ENCODE measurements at places on chromosomes 4 and X. TPM values are rescaled to one million over a fixed set of nuclear protein-coding genes. Genes with fewer than 3 reads are reported as not detected.

GRCh38 chr4:38101563-38101962, 141.4 kb downstream of the PTTG2 start:
- no peak for DNase-seq

GRCh38 chrX:103913356-103914020, 48.9 kb upstream of the TMSB15B start:
- DNase-seq: no peak

- no peak for DNase-seq
Measured at GRCh38 chr4:108933046-108933445, 170.2 kb upstream of the ETNPPL start.

DNA sequence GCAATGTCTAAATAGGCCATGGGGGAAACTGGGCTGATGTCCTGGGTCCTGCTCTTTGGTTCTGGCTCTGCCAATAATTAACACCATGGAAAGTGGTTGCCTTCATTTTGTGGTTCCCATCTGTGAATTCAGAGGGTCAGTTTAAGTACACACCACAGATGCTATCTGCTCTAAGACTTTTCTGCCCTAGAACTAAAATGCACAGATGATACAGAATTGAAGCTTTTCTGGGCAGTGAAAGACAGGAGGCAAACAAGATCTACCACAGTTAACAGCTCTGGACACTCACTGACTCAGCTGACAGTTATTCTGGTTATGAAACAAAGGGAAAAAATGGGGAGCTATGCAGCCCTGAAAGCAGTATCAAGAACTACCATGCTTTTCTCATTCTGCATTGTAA, 37.3 kb downstream of the APBB2 start:
- DNase-seq: no peak

- no peak for DNase-seq
Measured at GRCh38 chrX:24099394-24099793, 44.6 kb downstream of the EIF2S3 start.

DNA sequence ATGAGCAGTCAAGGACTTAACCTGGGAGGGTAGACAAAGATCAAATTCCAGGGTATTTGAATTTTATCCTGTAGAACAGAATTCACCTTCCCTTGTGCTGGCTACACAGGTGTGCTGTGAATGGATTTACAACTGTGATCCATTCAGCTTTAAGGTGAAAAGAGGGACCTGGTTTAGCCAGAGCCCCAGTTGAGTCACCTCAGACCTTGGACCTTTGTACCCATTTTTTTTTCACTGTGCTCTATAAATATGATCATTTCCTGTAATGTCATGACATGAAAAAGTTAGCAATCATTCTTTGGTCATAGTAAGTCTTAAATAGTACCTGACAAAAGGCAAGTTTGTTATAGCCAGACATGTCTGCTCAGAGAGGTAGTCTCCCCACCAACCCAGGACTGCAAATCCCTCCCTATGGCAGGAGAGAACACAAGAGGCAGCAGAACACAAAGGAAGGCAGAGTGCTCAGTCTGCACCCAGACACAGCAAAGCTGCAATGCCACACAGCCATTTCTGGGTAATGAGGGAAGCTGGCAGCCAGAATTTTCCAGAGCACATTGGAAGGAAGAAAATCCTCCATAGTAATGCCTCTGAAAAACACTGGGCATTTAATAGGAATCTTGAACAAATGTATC, 77.9 kb downstream of the CXXC4 start:
- no peak for DNase-seq

DNA sequence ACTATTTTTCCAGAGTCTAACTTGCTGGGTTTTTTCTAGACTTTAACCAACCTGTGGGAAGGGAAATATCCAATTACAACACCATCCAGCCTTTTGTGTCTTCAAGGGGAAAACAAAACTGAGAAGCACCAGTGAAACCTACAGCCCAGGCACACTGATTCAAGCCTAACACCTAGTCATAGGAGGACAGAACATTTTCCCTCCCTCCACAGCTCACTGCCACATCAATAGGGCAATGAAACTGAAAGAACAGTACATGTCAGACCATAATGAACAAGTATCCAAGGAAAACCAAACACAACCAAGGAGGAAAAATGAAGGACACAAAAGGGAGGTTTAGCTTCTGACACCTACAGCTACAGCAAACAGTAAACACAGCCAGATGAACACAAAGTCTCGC, 17.6 kb downstream of the MAGEA8 start:
- no peak for DNase-seq

GRCh38 chrX:119880552-119881437, 9.2 kb downstream of the NDUFA1 start:
- DNase-seq: no peak

- DNase-seq: no peak
Measured at GRCh38 chrX:107850422-107850765, 24.7 kb downstream of the MID2 start.

DNA sequence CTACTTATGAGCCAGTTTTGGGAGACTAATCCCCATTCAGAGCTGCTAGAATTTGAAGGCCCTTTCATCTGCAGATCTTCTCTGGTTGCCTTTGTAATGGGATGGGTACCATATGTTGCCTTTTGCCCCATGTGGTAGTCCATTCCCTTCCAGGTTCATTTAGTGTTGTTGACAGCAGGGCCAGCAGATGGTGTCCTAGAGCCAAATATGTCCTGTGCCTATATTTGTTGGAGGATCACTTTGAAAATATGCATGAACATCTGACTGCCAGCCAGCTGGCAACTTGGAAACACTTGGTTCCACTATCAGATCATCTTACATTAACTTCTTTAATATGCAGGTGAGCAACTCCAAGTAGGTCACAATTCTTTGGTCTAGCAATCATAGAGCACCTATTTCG, 30.4 kb downstream of the CFAP299 start:
- DNase-seq: no peak

- DNase-seq: no peak
Measured at GRCh38 chr4:44842531-44842930, 116.2 kb upstream of the GNPDA2 start.

GRCh38 chr4:112523008-112523721, 7.2 kb upstream of the NEUROG2 start:
- DNase-seq: no peak

DNA sequence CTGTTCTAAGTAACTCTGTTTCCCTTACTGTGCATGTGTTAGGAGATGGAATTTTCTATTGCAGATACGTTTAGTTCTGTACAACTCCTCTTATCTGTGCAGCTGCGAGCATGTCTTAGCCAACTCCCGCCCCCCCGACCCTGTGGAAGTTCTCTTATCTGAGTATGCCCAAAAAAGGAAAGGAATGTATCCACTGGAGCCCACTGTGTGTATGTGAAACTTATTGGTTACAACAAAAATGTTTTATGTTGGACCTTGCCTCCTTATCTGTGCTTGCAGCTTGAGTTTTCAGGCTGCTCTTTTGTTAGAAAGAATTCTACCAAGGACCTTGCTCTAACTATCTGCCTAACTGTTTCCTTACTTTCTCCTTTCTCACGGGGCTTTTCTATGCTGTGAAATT, 24.2 kb upstream of the DCAF8L2 start:
- no peak for DNase-seq

DNA sequence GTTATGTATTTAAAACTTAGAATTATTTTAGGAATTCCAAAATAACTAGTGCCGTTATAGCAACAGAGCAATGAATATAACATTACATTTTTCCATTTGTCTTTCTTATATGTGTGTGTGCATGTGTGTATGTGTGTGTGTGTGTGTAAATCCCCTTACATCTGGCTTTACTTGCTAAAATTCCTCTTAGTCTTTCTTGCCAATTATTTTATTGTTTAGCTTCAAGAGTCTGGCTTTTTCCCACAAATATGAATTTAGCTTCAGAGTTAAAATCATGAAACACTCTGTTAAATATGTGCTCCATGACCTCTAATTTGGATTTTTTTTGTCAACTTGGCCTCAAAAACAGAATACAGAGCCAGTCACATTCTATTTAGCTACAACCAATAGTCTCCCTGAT, 18.9 kb downstream of the FGF13 start:
- DNase-seq: no peak

- no peak for DNase-seq
Measured at GRCh38 chr4:153987291-153987690, 198.4 kb upstream of the SFRP2 start.

- DNase-seq: no peak
Measured at GRCh38 chr4:86261636-86262035, 98.2 kb downstream of the MAPK10 start.

DNA sequence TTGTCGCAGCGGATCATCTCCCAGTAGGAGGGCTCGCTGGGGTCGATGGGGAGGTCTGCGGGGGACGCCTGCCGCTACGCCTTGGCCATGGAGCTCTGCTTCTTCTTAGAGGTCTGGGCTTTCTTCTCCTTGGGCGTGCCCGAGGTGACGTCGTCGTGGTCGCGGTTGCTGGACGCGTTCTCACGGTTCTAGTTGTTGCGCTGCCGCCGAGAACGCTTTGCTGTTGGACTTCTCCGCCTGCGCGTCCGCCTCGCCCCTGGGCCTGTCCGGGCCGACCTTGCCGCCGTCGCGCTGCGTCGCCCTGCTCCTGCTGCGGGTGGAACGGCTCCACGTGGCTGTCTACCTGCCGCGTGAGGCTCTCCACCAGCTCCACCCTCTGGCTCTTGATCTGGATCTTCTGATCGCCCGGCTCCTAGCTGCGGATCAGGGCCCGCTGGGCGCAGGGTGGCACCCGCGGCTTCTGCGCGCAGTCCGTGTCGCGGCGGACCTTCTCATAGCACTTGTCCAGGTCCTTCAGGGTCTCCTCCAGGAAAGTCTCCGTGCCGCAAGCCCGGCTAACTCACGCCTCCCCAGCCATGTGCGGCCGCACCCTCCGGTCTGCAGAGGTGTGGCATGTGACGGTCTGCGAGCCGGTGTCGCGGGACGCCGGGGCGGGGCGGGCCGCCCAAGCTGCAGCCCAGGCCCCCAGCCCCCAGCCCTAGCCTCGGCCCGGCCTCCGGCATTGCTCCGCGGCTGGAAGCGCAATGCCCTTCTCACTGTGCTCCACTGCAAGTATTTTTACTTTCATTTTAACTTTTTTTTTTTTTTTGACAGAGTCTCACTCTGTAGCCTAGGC, 40.5 kb upstream of the OGT start:
- peak; percentile 10 for DNase-seq

DNA sequence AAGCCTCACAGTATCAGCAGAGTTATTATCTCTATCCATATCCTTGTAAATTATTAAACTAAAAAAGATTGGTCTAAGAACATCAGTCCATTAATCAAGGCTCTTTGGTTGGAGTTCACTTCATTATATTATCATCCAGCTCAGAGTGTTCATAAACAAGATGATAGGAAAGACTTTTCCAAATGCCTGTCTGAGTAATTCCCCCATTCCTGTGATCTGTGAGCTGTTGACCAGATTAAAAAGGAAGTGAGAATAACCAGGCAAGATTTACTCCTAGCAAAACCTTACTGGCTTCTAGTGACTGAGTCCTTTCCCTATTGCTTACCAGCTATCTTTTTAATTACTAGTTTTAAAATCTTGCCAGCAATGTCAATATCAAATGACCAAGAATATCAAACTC, 14.9 kb downstream of the PKD2 start:
- DNase-seq: no peak

DNA sequence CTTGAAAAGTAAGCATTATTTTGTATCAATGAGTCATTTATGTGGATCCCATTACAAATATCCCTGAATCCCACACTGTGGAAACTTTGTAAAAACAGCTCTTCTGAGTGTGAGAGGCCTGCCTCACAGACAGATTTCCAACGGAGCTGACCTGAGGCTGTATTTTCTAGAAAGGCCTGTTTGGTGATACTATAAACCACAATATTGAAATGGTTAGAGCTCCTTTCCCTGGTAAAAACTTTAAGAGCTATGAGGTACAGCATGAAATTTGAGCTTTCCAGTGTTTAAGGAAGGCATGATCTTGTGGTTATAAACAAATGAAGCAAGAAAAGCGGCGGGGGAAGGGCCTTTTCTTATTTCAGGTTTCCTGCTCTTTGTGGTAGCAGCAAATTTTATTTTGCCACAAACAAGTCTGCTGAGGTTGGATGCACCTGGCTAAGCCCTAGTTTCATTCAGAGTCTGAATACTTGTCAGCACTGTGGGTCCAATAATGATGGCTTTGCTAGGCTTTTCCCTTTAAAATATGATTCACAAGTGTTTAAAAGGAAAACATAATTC, 86.8 kb upstream of the ETNPPL start:
- no peak for DNase-seq

DNA sequence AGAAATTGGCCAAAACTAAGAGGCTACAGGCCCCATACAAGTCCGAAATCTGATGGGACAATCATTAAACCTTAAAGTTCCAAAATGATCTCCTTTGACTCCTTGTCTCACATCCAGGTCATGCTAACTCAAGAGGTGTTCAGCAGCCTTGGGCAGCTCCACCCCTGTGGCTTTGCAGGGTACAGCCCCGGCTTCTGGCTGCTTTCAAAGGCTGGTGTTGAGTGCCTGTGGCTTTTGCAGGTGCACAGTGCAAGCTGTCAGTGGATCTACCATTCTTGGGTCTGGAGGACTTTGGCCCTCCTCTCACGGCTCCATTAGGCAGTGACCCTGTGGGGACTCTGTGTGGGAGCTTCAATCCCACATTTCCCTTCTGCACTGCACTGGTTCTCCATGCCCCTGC, 329.1 kb upstream of the MAD2L1 start:
- no peak for DNase-seq

DNA sequence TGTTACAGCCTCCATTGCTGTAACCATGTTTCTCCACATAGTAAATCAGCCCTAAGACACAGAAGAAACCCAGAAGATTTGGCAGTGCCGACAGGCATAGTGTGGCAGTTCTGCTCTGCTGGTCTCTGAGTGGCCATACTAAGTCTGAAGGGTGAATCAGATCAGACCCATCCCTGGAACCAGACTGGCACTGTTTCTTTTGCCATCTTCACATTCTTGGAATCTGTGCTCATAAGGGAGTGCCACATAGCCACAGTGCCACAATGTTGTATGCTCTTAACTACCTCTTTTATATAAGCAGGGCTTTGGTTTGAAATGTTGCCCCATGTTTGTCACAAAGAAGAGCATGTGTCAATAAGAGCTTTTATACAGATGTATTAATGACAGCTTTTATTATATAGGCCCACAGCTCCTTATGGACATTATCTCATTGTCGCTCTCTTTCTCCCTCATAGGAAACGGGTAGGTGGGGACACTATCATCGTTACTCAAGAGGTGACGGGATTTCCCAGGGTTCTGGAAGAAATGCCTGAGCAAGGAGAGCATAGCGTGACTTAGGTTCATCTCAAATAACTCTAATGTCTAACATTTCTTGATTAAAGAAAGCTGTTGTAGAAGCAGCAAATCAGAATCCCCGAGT, 128.2 kb downstream of the CBR4 start:
- no peak for DNase-seq

DNA sequence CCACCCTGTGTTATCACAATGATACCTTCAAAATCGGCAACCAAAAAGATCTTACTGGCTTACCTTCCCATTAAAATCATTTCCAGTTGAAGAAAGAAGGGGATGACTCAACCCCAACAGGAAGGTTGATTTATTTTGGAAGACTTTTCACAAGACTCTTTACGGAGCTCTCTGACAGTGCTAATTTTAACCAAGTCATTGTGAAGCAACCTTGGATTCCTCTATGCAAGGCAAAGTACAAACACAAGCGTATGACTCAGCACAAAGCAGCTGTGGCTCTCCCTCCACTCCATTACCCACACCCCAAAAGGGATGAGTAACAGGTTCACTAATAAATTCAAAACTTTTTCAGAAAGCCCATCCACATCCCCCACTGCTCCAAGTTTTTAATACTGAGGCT, 213.8 kb upstream of the FGF13 start:
- DNase-seq: no peak

The CT45A3 gene
- polyA plus RNA-seq: not detected

The CLGN gene
- 4.1 TPM for polyA plus RNA-seq

The MAGEA12 gene
- not detected for polyA plus RNA-seq

The ZNF827 gene
- 38.1 TPM for polyA plus RNA-seq

The BRCC3 gene
- 30.6 TPM for polyA plus RNA-seq

The ATP2B3 gene
- polyA plus RNA-seq: 0.11 TPM

The MYOZ2 gene
- 0.31 TPM for polyA plus RNA-seq

The TEX11 gene
- 0.10 TPM for polyA plus RNA-seq

The TMPRSS11B gene
- polyA plus RNA-seq: not detected
